ENCODE measurements at places on chromosomes 2 and 18.

GRCh38 chr2:219109471-219109870, 48.8 kb upstream of the IHH start:
- peak; percentile 64 for DNase-seq

GRCh38 chr2:61905372-61906185, at the start of gene COMMD1:
Gene COMMD1 (plus strand): TSS chr2:61905674. CDS start chr2:61905679, 5 bp downstream.
- peak; percentile 91 for DNase-seq

DNA sequence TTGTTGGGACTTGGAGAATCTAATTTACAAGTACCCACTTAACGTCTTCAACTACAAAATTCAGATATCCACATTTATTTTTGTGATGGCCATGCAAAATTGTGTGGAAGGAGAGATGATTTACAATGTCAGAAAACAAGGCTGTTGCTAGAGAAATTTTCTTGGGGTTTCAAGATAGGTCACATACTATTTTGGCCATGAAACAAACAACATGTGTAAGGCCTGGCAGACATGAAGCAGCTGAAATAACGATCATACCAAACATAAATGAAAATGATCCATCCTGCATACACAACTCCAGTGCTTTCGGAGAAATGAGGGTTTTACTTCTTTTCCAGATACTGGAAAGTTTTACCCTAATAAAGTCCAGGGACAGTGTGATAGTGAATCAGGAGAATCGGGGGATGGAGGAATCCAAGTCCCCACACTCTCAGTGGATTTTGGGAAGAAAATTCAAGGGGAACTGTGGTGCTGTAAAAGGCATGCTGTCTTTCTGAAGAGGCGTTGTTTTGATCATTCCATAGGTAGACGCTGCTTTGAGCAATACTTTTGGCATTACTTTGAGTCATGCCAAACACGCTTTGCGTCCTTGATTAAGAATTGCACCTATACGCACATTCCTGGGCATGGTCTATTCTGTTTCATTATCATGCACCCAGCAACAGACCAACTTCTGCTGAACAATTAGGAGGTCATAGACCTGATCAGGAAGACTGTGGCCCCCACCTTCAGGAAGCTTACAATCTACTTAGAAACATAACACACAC, 79.4 kb downstream of the POU3F3 start:
- no peak for DNase-seq

DNA sequence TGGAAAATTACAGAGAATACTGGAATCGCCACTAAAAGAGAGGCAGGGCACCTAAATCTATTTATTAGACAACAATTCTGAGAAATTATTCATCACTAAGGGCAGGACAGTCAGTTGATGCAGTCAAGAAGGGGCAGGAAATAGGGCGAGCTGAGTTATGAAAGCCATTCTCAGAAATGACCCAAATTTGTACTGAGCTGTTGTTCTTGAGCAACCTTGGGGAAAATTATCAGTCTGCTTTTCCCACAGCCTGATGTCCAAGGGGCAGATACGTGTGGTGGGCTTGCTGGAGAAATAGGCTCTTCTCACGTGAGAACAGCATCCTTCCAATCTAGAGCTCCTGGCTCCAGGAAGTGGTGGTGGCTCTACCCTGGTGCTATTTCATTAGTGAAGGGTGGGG, 38.6 kb downstream of the STON1 start:
- no peak for DNase-seq

GRCh38 chr2:25493207-25493606, 151.5 kb upstream of the DNMT3A start:
- no peak for DNase-seq

DNA sequence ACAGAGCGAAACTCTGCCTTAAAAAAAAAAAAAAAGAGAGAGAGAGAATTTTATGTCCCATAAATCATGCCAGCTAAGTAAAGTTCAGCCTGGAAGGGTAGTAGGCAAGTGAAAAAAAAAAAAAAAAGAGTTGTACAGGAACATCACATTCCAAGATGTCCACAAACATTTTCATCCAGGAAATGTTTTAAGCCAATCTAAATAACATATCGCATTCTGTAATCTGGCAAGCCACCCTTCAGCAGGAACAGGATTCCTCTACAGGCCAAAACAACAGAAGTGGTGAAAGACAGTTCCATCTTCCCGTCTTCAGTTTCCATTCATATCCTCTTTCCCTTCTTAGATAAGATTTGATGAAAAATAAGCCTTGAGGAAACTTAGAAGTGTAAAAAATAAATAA, 1108.1 kb upstream of the DDX18 start:
- DNase-seq, result no peak

DNA sequence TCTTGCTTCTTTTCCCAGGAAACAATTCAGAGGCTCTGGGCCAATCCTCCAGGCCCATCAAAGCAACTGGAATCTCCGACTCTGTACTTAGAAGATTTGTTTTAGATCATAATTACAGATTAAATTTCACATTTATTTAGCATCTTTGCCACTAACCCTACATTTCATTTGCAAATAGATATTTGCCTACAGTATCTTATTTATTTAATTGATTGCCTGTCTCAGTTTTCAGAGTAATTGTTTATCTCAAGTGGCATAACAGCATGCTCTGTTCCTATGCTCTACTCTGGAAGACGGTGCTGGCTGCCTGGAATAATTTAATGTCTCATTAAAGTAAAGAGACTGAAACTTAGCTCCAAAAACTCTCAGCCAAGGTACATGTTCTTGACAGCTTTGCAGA, 213.4 kb downstream of the HNMT start:
- no peak for DNase-seq

DNA sequence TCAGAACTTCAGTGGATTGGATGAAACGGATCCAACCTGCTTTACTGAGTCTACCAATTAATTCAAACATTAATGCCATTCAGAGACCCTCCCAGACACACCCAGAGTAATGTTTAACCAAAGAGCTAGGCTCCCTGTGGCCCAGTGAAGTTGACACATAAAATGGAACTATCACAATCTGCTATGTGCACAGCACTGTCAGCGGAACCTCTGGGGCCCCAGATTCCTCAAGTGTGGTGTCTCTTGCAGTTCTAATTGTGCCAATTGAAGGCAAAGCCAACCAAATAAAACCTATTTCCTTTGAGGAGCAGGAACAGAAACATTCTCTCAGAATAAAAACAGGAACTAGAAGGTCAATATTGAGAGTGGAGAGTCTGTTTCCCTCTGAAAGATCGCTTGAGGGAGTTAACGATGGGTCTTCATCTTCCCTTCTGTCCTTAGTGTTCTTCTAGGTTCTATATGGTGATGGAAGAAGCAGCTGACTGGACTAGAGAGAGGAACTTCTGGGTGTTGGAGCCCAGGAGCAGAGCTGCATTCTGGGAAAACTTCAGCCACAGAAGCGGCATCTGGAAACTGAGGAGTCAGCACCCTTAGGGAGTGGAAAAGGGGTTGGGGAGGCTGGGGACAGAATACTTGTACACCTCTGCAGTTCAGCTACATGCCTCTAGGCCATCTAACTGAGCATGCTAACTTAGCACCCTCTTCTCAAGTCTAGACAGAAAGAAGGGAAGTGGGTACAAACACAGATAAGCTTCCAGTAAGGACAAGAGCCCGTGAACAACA, 174.4 kb upstream of the FBXO11 start:
- DNase-seq, result no peak

- DNase-seq, result no peak
These were observed 51.4 kb downstream of the TTC32 start for GRCh38 chr2:19850056-19851050.

GRCh38 chr2:46973673-46974072, 58.1 kb upstream of the MCFD2 start:
- DNase-seq, result no peak

DNA sequence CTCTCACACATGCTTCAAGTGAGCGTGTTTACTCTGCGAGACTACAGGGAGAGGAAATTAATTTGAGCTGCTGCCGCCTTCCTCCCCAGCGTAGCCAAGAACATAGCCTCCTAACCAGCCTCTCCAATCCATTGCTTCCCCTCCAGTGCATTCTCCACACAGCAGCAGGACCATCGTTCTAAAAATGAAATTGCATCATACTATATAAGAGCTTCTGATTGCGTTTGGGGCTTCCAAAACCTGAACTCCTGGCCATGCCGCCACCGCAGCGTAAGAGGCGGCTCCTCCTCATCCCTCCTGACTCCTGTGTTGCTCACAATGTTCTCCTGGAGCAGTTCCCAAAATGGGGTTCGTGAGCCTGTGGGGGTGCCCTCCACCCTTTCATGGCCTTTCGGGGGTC, 142.1 kb downstream of the MYT1L start:
- no peak for DNase-seq

GRCh38 chr2:173432049-173432754, 77.5 kb downstream of the CDCA7 start:
- no peak for DNase-seq

- DNase-seq, result no peak
These were observed 92.3 kb downstream of the TTC27 start for GRCh38 chr2:32719933-32720716.

DNA sequence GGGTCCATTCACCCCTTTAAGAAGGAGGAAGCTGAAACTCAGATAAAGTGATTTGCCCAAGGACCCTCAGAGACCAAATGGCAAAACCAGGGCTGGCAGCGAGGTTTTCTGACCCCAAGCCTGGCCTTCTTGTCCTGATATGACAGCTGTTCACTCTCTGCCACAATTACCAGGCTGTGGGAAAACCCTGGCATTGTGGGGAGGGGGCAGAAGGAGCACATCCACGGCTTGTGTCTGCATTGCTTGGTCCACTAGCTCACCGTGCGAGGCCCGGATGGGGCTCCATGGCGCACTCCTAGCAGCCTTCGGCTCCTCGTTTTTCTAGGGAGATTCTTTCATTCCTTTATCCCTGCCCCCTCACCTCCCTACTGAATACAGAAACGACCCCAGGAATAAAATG, 143.4 kb upstream of the SIX2 start:
- DNase-seq, result no peak

- no peak for DNase-seq
These were observed 266.0 kb upstream of the FSIP2 start for GRCh38 chr2:185472574-185472973.

- DNase-seq, result no peak
These were observed 2.4 kb downstream of the SPRED2 start for GRCh38 chr2:65429786-65430602.

GRCh38 chr2:6254441-6254840, 562.3 kb downstream of the SOX11 start:
- no peak for DNase-seq

- DNase-seq, result peak; percentile 24
These were observed at the start of gene FBLN7 for GRCh38 chr2:112138159-112139032. Gene FBLN7 (plus strand): TSS chr2:112138385. CDS start chr2:112138656, 271 bp downstream.

GRCh38 chr2:22134421-22134820, 1010.7 kb downstream of the TDRD15 start:
- no peak for DNase-seq

DNA sequence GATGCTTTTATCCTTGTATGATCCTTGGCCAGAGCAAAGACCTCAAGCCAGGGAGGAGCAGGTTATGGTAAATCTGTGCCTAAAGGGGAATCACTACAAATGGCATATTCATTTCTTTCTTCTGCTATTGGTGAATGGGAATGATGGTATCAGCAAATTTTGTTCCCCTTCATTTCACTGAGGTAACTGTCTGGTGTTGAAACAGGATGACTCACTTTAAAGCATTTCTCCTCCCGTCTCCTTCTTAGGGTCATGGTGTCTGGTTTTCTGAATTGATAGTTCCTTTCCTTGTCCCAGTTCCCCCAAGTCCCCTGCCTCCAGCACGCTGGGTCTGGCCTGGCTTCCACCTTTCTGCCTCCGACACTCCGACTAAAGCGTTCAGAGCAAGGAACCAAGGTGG, 109.2 kb downstream of the MREG start:
- no peak for DNase-seq

GRCh38 chr2:45743531-45744396, 92.3 kb downstream of the PRKCE start:
- DNase-seq, result no peak

DNA sequence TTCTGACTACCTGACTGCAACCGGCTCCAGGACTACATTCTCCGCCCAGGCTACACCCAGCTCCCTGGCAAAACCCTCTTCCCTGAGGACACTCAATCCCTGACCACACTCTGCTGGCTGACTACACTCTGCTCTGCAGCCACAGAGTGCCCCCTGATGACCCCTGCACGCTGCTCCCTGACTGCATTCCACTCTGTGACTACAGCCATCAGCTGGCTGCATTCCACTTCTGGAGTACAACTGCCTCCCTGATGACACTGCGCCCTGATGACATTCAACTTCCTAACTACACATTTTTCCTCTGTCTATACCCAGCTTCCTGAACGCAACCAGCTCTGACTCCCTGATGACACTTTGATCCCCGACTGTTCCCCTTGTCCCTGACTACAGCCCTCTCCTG, 71.3 kb upstream of the NRXN1 start:
- DNase-seq, result no peak

GRCh38 chr2:112893752-112894151, 17.2 kb upstream of the IL37 start:
- no peak for DNase-seq

GRCh38 chr18:78977637-78978348, 1.8 kb upstream of the SALL3 start:
- DNase-seq, result no peak

DNA sequence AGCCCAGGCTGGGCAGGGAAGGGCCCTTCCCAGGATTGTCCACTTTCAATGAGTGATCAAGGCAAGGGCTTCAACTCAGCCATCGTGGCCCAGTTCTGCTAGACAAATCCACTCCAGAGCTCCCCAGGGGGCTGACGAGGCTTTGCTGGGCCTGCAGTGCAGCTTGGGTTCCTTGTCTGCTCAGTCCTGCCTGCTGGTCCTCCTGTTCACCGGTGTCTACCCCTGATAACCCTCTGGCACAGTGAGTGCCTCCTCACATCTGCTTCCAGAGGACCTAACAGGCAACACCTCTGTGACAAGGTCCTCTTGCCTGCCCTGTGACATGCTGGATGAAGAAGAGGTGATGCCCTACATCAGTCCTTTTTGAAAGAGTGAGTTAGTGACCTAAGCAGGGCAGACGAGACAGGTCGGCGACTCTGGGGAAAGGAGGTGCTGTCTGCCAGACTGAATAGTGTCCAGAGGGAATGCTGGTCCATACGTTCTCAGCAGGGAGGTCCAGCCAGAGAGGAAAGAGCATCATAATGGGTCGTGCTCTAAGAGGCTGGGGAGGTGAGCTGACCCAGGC, 20.9 kb upstream of the KCNF1 start:
- no peak for DNase-seq

DNA sequence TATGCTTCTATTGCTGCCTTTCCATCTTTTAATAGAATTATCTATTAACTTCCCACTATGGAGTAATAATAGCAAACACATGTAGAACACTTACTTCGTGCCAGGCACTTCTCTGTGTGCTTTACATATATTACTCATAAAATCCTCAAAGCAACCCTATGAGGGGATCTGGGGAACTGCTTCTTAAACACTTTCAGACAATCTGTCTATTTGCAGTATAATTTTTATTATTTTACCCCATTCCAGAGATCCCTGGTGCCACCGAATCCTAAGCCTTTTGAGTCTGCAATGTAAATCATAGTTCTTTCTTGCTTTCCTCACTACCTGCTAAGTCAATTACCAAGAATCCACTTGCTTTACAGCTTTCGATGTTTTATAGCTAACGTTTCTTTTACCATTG, 25.6 kb upstream of the GCFC2 start:
- DNase-seq, result no peak

- DNase-seq, result no peak
These were observed at the start of gene ICOS for GRCh38 chr2:203936535-203936934. Gene ICOS (plus strand): TSS chr2:203936763. CDS start chr2:203936815, 52 bp downstream.
